Stimulated activated CD4-positive, alpha-beta T cell treated with anti-CD3 and anti-CD28 coated beads, TNF-alpha, amount 100 ng/mL, for 1 hour (primary cell): ENCODE measurements at places on chromosomes 12 and 14.

- no peak for DNase-seq
Observed at GRCh38 chr12:93518725-93519124, 51.4 kb downstream of the MRPL42 start.

DNA sequence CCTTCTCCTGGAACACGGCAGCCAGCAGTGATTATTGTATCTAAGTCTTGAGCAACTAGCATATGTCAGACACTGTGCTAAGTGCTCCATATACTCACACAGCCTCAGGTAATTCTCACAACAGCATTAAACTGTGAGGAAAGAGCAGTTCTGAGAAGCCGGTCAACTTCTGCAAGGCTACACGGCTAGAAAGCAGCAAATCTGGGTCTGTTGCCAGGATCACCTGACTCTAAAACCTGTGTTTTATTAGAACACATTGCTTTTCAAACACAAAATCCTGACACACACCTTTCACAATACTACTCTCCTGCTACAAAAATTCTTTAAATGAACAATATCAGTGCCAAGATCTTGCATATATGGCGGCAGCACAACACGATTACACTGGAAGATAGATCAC is 49.8 kb upstream of the CRACR2A start:
- no peak for DNase-seq

- DNase-seq: no peak
Observed at GRCh38 chr14:89298056-89298834, 118.8 kb downstream of the FOXN3 start.

DNA sequence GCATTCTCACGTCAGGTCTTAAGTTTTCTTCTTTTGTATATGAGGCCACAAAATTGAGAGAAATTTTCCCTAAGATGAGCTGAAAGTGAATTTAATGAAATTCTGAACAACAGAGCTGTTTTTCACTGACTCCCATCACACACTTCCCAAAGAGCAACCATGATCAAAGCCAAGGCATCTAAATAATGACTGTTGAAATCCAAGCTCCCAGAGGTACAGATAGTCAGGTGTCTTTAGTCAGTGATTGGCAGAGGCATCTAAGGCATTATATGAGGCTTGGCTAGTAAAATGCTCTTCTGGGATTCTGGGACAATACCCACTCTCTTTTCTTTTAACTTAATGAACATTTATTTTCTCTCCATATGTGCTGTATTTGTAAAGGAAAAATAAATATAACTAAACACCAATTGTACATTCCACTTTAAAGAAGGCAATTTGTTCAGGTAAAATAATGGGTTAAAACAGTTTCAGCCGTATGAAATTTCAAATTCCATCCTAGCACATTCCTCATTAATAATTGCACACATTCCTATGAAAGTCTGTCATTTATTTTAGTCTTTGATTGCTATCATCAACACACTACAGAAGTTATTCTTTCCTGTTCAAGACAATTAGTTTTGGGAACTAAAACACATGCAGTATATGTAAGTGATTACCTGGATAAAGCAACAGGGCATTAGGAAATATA is 871 bp upstream of the SSTR1 start:
- DNase-seq: no peak

- DNase-seq: no peak
Observed at GRCh38 chr12:21248679-21249078, 86.0 kb downstream of the SLCO1A2 start.

GRCh38 chr12:121494093-121494787 is 86.6 kb downstream of the KDM2B start:
- no peak for DNase-seq

- DNase-seq: no peak
Observed at GRCh38 chr14:30108975-30109700, 181.5 kb upstream of the PRKD1 start.

DNA sequence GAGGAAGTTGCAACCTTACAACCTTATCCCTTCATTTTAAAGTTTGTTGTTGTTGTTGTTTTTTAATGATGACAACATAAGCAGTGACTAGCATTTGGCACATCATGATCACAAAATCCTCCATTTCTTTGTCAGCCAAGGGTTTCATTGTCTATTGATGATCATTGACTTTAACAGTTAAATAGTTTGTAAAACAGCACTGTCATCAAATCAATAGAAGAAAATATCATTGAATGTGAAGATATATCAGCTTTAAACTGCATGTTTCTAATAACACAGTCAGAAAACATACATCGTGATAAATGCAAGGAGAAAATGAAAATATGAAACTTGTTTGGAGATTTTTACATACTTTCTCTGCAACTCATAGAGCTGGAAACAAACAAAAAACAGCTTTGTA is 922.3 kb upstream of the LRFN5 start:
- no peak for DNase-seq

DNA sequence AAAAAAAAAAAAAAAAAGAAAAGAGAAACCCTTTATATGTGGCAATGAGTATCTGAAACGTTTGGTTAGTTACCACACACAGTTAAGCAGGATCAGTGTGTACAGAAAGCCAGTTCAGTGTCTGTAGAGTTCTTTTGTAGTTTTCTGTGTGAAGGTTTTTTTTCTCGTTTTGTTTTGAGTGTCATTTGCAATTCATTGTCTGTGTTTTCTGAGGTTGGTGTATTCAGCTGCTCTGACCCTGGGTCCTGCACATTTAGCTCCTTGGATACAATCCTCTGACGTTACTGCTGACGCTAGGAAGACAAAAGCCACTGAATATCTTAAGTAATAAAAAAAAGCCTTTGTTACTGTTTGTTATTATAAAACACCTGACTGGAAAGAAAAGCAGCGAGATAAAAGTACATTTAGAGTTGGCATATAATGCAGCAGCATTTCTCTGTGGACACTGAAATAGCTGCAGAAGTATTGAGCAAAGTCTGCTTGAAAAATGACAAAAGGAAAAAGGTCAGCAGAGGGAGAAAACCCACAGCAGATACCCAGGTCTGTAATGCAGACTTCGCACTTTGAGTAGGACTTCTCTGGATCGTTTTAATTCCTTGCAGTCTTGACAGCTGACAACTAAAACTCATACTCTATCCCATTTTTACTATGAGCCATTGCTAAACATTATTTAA is 89.0 kb downstream of the POLR3B start:
- no peak for DNase-seq

GRCh38 chr12:92968176-92968813 is 39.2 kb upstream of the EEA1 start:
- DNase-seq: no peak

GRCh38 chr12:57621497-57622292 is 10.5 kb downstream of the ARHGEF25 start:
- peak; percentile 51 for DNase-seq

- DNase-seq: no peak
Observed at GRCh38 chr12:93908846-93909567, 231.8 kb downstream of the CRADD start.

- no peak for DNase-seq
Observed at GRCh38 chr12:54279227-54279631, 693 bp downstream of the CBX5 start.

DNA sequence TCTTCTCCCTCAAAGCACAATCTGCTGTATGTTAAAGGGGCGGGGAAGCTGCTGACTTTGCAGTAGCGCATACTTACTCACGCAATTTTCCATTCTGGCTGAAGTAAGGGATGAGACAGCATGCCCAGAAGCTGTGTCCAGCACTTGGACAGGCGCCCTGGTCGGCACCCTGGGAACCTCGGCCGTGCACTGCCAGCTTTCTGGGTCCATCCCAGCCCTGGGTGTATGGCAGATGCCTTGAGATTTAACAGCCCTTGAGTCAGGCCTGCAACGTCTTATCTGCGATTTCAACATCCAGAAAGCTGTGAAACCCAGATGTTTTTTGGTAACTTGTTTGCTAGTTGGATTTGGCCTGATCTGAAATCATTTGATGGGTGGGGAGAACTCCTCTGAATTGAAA is 16.1 kb downstream of the EML1 start:
- no peak for DNase-seq

DNA sequence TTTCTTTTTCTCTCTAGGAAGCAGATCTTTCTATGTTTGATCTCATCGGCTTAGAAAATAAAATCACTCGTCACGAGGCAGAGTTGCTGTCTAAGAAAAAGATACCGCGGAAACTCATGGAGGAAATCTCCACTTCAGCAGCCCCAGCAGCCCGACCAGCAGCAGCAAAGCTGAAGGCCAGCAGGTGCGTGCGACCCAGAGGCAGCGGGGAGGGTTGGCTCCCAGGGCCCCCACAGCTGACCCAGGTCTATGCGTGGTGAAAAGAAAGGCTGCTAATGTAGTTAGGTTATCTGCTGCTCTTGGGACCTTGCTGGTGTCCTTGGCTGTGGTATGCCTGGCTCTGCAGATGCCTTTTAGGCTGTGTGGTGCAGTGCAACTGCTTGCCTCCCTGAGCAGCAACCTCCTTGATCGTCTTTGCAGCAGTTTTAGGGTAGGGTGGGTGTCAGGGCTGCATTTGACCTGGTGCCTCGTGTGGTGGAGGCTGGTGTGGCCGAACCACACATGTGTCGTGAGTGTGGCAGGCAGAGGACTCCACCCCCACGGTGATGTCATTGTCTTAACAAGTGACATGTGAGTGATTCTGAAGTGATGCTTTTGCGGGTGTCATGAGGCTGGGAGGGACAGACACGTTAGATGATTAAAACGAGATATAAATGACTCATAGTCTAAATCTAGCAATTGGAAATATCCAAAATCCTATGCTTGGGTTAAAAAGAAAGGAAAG is 68.6 kb downstream of the EP400 start:
- no peak for DNase-seq

DNA sequence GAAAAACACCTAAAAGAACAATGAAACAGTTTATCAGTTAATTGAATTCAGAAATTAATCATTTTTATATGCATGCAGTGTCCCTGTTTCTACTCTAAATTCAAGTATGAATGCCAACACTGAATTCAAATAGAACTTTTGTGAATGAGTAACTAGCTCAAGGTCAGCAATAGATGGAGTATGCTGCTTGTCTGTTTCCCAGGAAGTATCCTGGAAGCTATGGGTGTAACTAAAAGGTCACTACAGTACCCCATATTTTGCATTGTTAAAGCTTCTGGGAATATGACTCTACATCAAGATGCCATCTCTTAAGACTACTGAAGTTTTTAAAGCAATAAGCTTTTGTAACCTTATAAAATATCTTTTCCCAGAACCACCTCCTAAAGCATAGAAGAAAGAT is 681.4 kb upstream of the FBXO33 start:
- DNase-seq: no peak

GRCh38 chr14:103206836-103207387 is 83.7 kb downstream of the TNFAIP2 start:
- DNase-seq: no peak

DNA sequence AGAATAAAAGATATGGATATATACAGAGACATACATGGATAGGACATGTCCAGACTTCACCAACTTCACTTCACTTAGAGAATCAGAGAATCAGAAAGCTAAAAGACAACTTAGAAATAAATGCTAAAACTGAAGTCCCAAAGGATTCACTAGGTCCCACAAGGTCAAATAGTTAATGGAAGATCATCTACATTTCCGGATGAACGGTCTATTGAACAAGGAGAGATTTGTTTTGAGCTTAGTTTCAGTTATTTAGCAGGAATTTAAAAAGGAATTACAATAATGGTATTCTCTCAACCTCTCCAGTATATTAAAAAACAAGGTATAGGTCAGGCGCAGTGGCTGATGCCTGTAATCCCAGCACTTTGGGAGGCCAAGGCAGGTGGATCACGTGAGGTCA is 187.0 kb downstream of the MED13L start:
- DNase-seq: no peak

DNA sequence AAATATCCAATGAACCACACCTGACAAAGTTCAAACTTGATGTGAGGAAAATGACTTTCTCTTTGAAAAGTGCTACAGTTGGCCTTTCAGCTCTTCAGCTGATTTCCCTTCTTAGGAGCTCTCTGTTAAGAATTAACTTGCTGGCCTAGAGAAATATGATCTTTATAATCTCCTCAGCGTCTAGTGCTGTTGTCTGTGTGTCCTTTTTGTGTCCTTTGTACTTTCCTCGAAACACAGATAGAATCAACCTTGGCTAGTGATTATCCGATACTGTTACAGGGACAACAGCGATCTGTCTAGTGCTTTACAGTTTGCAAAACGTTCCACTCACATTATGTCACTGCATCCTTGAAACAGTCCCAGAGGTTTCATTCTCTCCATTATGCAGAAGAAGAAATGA is 162.8 kb upstream of the RMST start:
- DNase-seq: no peak

DNA sequence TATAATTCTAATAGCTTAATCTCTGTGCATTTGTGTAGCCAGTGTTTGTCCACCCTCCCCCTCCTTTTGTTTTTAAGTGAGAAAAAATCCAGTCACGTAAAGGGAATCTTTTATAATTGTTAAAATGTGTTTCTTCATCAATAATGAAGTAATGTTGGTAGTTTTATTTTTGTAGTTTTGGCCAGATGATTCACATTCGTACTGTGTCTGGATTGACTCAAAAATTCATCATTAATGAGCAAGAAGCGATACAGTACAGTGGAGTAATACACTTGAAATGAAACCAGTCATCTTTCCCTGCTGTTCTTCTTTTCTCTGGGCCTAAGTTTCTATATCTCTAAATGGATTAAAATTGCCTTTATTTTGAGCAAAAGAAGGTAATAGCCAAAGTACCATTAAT is 86.5 kb downstream of the SRGAP1 start:
- DNase-seq: no peak

GRCh38 chr12:93419388-93420034 is 22.2 kb downstream of the UBE2N start:
- DNase-seq: no peak

DNA sequence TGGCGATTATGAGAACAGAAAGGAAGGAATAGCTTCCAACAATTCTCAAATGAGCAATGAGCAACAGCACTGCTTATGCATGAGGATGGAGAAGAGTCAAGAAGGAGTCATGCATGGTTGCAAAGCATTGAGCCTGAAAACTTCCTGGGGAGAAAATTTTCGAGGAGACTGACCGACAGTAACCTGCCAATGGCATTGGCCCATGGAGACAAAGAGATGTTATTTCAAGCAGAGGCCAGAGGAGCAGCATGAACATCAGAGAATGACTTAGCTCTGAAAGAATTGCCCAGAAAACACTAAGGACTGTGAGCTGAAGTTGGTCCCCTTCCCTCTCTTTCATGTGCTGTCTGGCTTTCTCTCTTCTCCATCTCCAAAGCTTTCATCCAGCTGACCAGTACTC is 343.4 kb downstream of the ADAMTS20 start:
- no peak for DNase-seq

- DNase-seq: no peak
Observed at GRCh38 chr14:38078393-38078792, 129.3 kb upstream of the SSTR1 start.

DNA sequence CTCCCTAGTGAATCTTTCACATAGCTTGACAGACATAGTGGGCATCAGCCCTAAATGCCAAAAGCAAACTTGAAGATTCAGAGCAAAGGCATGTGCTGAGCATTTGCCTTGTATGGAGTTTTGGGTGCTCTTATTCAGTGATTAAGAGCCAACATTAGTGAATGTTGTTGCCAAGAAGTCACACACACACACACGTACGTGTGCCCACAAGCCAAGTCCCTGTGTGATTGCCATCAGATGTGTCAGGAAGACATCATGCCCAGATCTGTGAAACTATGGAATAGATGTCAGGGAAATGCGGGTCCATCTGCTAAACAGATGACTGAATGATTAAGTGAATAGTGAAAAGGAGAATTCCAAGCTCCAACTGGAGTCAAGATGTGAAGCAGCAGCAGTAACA is 149.0 kb downstream of the AKAP6 start:
- no peak for DNase-seq
